Fibroblast of skin of left biceps (primary cell): ENCODE measurements at places on chromosomes 1 and 21.

DNA sequence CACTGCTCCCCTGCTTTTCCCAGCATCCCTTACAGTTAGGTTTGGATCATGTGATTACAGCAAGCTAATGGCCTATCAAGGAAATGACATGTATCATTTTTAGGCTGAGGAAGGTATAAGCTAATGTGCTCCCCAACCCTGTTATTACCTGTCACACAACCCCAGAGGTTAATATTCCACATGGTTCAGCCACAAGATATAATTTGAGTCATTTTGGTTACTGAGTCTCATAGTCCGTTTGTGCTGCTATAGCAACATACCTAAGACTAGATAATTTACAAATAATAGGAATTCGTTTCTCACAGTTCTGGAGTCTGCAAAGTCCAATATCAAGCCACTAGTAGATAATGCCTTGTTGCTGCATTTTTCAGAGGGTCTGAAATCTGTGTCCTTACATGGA lies 29.1 kb upstream of the SLC16A1 start:
- DNase-seq, result no peak

DNA sequence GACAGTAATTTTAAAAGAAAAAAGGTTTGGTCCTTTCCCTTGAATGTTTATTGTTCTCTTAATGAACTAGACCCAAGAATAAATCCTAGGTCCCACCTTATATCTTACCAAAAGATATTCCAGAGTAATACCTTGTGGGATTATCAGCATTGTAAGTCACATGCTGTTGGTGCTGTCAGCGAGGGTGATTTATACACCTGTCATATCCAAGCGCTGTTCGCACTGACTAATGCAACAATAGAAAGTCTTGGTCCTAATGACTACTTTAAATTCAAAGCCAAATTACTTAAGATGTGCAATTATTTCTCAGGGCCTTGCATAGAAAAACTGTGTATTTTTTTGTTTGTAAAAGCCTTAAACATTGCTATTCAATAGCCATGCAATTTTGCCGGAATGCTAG lies 6.9 kb downstream of the GPR88 start:
- no peak for DNase-seq

DNA sequence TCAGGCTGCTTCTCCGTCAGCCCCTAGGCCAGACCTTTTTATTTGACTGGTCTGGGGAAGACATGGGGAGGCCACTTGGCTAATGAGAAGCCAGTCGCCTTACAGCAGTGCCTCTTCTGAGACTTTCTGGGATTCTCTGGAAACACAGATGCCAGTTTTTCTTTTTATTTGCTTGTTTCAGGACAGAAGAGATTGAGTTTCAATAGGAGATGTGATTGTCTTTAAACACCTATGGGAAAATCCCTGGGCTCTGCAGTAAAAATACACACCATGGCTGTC lies 15.4 kb upstream of the BTG2 start:
- no peak for DNase-seq

- DNase-seq, result no peak
Measured at GRCh38 chr1:47418681-47419325, 2.7 kb downstream of the FOXE3 start.

GRCh38 chr1:84156210-84156621 lies 12.1 kb downstream of the PRKACB start:
- DNase-seq, result peak; percentile 67

DNA sequence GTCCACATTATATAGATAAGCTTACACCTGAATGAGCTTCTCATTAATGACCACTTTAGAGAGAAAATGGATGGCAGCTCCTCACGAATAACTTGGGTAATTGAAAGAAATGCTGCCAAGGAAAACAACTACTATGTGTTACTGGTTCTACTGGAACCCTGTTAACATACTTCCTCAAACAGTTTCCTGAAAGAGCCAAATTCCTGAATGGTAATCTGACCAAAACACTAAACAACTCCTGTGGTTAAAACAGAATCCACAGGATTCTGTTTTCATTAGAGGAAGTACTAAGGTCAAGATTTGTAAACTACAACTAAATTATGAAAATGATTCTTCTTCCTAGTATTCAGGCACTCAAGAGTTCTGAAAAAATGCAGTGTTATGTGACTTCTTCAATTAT lies 107.2 kb downstream of the DNM3 start:
- DNase-seq, result no peak

GRCh38 chr1:62384276-62385005 lies 52.4 kb upstream of the USP1 start:
- DNase-seq, result peak; percentile 91

GRCh38 chr1:50955116-50955515 lies 5.0 kb downstream of the FAF1 start:
- no peak for DNase-seq

- peak; percentile 0 for DNase-seq
Measured at GRCh38 chr21:14533499-14534428, 12.4 kb downstream of the SAMSN1 start.

- DNase-seq, result peak; percentile 51
Measured at GRCh38 chr1:46036894-46037839, 95.3 kb downstream of the PIK3R3 start.

GRCh38 chr1:204283711-204284651 lies 70.2 kb upstream of the GOLT1A start:
- no peak for DNase-seq

DNA sequence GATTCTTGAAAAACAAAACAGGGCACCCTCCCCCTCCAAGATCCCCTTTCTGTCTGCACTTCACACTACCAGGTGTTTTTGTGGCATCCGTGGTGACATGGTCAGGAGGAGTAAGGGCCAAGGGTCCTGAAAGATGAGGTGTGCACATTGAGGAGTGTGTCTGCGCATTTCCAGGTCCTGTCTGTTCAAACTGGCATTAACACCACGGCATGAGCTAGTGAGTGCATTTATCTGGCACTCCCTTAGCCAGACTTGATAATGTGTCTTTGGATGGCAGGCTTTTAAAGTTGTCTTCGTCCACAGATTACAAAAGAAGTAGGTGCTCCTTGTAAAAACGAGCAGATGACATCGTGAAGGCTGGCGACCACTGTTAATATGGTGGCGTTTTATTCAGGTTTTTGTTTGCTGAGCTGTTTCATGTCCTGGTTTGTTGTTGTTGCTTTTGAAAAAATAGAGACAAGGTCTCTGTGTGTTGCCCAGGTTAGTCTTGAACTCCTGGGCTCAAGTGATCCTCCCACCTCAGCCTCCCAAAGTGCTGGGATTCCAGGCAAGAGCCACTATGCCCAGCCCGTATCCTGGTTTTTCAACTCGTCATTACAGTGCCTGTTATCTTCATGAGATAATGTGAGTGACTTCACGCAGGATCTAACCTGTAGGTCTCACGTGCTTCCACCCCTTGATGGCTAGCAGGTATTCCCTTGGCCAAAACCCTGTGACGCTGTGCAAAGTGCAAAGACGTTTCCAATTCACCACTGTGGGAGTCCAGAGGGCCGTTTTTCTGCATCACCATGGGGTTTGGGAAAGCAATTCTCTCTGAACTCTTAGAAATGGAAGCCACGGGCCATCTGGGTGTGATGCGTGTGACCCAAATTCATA lies 4.2 kb downstream of the TMEM51 start:
- no peak for DNase-seq

DNA sequence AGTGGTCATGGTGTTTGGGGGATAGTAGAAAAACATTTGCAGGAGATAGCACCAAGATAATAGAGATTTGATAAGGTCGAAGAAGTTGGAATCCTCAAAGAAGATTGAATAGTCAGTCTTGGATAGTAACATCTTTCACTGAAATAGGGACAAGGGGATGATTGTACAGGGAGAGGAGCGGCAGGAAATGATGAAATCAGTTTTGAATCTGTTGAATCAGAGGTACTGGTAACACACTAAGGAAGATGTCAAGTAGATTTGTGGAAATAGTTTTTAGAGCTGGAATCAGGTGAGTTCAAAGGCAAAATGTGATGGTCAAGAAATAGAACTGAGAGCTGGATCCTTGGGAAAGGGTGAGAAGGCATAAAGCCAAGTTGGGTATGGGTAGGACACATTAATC lies 26.5 kb downstream of the CAP1 start:
- DNase-seq, result no peak

- peak; percentile 69 for DNase-seq
Measured at GRCh38 chr1:34101151-34101550, 63.9 kb downstream of the CSMD2 start.

DNA sequence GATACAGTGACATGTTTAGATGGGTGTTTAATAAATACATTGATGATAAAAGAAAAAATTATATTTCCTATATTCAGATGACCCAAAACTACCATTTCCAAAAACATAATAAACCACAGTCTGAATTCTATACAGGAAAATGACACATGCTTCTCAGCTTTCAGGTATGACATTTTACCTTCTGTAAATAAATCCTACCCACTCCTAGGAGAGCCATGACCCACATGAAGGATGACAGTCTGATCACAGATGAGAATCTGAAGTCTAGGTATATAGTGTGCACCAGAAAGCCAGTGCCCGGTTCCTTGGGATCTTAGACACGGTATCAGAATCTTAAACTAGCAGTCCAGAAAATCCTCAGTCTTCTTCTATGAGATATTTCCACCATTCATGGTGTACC lies 3.7 kb upstream of the GJA9 start:
- DNase-seq, result no peak

DNA sequence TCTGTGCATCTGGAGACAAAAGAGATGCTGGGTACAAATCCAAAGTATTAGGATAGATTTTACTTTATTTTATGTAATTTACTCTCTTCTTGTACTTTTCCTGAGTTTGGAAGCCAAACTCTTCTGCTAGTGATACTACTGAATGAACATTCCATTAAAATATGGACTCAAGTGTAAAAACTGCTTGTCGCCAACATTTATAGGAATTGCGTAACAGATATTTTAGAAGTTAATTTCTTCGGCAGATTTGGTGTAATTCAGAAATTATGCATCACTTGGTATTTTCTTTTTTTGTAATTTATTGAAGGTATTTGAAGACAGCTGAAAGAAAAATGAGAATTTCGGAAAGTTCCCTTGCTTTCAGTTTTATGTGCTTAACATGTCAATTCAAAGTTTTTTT lies 137.0 kb downstream of the RABGAP1L start:
- DNase-seq, result no peak

GRCh38 chr1:113982949-113983348 lies 3.7 kb downstream of the OLFML3 start:
- no peak for DNase-seq

DNA sequence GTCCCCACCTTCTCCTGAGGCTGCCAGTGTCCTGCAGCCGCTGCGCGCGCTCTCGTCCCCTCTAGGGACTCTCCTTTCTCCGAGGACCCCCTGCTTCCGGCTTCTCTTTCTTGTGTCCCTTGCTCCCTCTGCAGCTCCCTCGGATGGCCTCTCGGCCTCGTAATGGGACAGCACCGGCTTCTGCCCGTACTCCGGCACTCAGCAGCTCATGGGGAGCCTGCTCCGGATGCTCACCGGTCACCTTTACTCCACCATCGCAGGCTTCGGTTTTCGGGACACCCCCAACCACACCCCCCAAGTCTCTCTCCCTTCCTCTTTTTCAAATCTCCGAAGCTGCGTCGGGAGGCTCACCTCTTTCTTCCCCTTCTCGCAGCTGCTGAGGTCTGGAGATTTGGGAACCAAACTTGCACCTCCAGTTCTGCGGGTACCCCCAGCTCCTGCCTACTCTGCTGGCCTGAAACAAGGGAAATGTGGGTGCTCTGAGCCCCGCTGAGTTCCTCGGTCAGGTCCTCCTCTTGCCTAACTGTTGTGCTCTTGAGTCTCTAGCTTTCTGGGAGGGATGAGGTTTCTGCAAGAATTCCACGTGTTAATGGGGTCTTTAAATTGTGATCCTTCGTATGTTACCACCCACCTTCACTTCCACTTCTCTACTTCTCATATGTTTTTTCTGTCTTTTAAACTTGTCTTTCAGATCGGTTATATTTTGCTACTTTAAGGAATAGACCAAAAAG lies 930 bp downstream of the CDC14A start:
- no peak for DNase-seq

DNA sequence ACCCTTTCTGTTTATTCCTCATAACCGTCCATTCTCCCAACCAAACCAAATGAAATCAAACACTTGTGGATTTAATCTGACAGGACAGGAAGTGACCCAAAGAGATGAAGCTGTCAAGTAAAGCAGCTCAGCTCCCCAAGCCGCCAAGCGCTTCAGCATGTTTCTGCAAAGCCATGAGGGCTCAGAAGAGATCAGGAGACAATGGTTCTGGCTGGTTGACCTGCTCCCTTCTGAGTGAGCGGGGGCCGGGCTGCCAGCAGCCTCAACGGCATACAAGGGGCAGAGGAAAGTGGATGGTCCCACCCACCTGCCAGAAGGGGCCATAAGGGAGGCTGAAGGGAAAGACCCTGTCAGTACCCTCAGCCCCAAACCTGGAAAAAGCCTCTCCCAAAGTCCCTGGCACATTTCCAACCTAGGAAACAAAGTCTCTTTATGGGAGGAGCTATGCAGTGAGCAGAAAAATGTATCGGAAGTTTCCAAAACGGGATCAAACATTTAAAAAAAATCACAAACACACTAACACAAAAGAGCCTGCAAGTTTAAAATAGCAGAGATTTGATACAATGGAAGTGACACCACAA lies 45.4 kb downstream of the SLC45A1 start:
- DNase-seq, result no peak

DNA sequence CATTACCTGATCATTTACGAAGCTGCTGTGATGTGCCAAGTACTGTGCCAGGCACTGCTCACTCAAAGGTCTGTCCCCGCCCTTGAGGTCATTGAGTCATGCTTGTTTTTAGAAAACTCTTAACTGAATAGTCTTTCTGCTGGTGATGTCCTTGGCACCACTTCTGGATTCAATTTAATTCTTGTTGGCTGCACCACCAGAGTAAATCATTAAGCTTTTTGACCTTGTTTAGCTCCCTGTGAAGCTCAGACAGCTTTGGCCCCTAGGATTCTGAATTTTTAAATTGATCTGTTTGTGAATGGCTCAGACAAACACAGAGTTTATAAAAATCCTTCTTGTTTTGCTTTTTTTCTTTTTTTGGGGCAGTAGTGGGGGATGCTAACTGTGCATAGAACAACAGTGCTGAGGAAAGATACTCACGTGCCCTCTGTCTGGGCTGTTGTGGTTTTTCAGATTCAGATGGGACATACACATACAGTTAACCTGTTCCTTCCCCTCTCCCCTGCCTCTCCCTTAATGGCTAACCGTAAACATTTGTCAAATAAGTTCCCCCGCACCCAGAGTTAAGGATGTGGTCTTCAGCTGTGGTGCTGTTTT lies 67.6 kb downstream of the MTR start:
- no peak for DNase-seq

DNA sequence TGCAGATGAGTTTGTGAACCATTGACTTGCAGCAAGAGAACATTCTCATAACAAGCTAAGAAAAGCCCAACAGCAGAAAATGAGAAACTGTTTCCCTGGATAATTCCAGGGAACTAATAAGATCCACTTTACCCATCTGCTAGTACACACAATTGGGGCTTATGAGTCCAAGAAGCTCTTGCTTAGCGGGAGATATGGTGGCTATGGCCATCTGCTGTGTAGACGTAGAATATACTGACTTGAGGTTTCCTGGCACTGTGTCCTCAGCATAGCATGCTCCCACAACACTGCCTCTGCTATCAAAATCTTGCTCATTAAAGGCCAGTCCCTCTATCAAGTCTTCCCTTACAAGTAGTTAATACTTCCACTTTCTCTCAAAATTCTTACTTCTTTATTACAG lies 6.8 kb upstream of the RXRG start:
- DNase-seq, result no peak

- DNase-seq, result no peak
Measured at GRCh38 chr1:28370239-28371009, 884 bp downstream of the PHACTR4 start.
